Lung (tissue), 17 donors: ENCODE measurements at places on chromosomes 12 and 14.

DNA sequence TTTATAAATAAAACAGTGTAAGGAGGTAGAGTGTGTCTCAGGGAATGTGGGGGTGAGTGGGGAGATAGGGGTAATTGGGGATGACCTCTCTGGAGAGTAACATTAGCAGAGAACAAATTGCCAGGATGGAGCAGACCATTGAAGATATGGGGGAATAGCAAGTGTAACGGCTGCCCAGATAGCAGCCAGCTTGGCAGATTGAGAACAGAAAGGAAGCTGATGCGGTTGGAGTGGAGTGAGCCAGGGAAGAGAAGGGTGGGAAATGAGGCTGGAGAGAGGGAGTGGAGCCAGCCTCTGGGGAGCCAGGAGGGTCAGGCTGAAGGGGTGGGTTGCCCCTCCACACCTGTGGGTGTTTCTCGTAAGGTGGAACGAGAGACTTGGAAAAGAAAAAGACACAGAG lies 5.6 kb upstream of the ADCK1 start:
- no peak for DNase-seq

GRCh38 chr14:105220699-105221597 lies 27.4 kb upstream of the BTBD6 start:
- no peak for DNase-seq

DNA sequence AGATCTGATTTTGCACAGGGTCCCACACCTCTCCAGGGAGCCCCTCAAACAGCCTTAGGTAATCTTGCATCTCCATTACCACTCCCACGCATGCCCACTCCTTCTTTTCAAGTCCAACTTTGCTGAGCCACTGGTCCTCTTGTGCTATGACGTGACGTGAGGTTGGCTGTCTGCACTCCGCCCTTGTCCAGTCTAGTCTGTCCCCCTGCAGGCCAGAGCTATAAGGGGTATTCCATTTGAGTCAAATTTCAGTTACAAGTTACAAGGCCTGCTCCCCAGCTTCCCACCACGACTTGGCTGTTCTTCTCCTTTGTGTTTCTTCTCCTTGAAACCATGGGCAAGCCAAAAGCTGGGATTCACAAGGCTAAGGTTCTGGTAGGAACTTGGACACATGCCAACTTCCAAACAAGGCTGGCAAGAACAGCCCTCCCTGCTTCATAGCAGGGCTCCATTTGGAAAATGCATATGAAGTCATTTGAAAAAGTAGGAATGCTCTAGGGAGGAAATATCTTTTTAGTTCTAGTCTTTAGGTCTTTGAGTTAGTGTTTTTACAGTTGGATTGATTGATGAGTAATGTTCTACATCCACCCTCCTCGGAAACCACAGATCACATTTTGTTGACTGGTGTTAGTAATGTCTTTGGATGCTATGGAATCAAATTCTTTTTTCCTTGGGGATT lies 49.1 kb downstream of the KCNA1 start:
- DNase-seq, result no peak

DNA sequence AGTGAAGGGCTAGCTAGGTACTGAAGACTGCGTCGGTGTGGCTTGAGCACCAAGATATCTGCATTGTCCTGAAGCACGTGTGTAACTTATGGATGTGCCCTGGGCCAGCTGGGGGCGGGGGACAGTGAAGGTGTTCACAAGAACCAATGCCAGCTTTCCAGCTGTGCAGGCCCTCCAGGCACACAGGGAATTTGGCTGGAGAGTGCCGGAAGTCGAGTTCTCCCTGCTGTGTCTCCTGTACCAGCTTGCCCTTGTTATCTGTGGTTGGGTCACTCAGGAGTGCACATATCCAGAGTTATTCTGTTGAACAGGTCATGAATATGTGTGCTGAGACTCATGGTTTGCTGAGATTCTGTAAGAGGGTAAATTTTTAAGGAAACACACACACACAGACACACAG lies 75.9 kb upstream of the CRY1 start:
- DNase-seq, result no peak

- DNase-seq, result peak; percentile 91
These were observed 328.9 kb downstream of the TMTC2 start for GRCh38 chr12:83015390-83016217.

DNA sequence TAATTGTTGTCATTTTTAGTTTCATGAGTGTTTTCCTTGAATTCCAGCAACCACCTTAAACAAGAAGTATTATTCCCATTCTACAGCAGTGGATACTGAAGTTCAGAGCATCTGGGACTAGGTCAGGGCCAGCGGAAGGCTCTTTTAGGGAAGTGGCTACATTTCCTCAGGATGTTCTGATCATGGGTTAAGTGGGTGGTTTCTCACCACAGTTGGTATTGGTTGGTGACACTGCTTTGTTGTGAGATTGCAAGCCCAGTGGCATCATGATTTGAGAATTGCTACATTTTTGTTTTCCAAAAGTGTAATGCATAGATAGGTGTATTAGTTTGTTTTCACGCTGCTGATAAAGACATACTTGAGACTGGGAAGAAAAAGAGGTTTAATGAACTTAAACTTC lies 47.1 kb downstream of the SYNE2 start:
- DNase-seq, result no peak

DNA sequence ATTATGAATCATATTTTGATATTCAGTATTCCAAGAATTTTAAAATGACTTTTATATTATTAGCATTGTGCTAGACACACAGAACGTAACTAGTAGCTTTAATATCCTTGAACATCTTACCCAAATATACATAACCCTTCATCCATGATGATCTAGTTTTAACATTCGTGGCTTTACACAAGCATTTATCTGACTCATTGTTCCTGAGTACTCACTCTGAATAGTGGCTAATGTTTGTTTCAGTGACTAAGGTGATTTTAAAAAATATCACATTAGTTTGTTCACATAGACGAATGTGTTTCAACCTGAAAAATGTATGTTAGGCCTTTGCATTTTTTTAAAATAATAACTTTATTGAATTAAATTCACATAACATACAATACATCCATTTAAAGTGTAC lies 80.0 kb upstream of the PTPRQ start:
- no peak for DNase-seq

- DNase-seq, result no peak
These were observed 475.5 kb downstream of the AACS start for GRCh38 chr12:125540580-125541204.

DNA sequence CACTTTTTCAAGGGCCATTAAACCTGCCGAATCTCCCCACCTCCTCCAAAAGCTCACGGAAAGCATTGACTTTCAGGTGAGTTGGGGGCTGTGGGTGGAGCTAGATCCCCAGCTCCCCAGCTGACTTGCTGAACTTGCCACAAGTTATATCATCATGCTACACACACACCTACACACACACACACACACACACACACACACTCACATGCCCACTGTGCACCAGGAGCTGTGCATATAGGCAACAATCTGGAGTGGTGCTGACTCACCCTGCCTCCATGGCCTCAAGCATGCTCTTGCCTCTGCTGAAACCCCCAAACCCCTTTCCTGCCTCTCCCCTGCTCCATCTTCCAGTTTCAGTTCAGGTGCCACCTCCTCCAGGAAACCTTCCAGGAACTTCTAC lies 26.1 kb downstream of the SERPINA3 start:
- DNase-seq, result peak; percentile 19

GRCh38 chr14:100100032-100100703 lies 34.9 kb downstream of the EVL start:
- no peak for DNase-seq

GRCh38 chr12:25018146-25018545 lies 69.2 kb upstream of the BCAT1 start:
- no peak for DNase-seq

GRCh38 chr14:75096959-75097358 lies 27.5 kb downstream of the ZC2HC1C start:
- DNase-seq, result no peak

DNA sequence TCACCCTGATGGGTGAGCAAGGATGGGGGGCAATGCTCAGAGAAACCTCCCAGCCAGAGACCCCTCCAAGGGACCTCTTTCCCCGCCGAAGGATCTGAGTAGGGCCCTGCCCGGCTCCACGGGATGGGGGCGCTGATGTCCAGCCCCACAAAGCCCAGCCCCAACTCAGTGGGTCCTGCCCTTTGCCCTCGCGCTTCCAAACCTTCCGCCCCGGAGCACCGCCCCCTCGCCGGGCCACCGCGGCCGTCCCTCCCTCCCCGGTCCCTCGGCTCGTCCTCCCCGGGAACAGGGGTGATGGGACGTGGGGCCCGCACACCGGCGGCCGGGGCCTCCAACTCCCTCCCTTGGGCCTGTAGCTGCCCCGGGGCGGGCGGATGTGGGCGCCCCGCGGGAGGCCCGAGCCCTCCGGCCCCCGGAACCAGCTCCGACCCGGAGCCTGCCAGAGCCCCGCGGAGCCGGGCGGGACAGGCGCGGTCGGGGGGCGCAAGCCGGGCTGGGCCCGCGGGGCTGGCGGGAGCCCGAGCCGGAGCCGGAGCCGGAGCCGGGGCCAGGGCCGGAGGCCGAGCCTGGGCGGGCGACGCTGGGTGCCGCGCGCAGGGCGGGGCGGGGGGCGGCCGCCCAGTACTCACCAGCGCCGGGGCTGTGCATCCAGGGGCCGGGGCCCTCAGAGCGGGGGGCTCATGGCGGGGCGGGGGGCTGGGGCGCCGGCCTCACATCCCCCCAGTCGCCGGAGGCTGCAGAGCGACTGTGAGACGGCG lies 386 bp downstream of the HDAC7 start:
- peak; percentile 63 for DNase-seq

DNA sequence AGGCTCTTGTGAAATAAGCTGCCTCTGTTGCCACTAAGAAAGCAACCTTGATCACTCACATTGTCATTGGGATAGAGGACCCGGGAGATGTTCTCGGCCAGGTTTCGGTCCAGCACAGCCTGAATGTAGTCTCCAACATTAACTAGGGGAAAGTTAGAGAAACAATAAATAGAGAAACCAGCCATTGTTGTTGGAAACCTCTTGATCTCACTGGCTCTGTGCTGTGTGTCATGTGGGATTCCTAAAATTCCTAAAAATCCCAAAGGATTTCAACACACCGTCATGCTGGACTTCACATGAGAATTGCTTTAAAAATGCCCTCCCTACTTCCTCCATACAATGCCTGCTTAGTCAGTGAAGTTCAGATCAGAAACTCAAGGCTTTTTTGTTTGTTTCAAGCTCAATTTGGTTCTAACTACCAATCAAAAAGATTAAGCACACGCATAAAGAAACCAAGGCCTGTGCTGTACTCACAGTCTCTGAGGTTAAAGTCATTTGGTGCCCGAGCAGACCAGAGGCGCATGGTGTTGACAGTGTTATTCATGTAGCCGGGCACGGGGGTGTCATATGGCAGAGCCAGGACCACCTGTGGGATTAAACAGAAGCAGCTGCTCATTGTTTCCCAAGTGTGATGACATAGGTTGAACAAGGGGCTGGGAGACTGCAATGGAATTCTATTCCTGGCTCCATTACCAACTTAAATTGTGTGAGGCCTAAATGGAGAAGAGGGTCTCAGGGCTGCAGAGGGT lies 23.6 kb downstream of the PYGL start:
- DNase-seq, result peak; percentile 6

- no peak for DNase-seq
These were observed 30.4 kb upstream of the TRAF3 start for GRCh38 chr14:102746634-102747438.

DNA sequence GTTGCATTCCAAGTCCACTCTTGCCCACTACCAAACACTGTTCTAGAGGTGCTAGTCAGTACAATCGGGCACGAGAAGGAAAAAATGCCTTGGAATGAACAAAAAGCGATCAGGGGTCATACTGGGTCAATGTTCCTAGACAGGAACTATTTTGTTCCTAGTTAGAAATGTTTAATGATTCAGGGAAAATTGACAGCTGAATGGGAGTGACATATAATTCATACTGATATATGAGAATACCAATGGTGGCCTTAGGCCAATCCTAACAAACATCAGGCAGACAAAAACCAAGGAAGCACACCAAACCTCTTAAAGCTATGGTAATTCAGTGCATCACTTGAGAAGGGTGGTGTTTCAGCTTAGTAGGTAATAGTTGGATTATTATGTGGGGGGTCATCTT lies 51.1 kb downstream of the ANAPC7 start:
- DNase-seq, result no peak

- no peak for DNase-seq
These were observed 11.7 kb upstream of the MMP17 start for GRCh38 chr12:131816495-131816894.

DNA sequence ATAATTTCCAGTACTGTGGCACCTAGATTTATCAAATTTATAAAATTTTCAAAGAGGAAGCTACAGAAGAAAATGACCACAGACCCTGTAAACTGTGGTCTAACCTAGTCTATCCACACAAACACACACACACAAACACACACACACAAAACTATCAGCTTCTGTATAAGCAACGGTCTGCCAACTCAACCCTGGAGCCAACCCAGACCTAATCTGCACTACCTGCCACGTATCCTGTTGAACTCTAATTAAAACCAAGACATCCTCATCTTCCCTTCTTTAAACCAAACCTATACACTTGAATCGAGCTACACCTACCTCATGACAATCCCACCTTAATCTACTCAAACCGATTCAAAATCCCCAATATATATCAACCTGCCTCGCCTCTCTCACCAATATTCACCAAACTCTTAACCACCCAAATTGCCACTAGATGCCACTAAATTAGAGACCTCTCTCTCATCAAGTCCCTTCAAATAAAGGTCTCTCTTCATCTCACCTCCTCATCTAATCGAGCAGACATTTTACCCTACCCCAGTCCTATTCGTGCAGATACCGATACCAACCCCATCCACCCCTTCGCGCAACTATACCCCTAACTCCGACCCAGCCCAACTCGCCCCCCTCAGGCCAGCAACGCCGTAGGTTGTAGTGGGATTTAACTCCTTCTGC lies 808 bp downstream of the ACIN1 start:
- DNase-seq, result no peak
